Foreskin keratinocyte (primary cell): ENCODE measurements at places on chromosomes 13 and 19.

DNA sequence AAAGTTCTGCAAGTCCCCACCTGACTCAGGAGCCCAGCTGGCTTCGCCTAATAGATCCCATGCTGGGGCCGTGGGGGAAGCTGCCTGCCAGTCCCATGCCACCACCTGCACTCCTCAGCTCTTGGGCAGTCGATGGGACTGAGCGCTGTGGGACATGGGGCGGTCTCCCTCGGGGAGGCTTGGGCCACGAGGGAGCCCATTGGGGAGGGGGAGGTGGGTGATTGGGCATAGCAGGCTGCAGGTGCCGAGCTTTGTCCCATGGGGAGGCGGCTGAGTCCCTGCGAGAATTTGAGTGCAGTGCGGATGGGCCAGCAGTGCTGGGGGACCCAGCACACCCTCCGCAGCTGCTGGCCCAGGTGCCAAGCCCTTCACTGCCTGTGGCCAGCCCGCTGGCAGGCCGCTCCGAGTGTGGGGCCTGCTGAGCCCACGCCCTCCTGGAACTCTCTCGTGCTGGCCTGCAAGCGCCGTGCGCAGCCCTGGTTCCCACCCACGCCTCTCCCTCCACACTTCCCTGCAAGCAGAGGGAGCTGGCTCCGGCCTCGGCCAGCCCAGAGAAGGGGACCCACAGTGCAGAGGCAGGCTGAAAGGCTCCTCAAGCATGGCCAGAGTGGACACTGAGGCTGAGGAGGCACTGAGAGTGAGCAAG, 467.3 kb downstream of the IRS2 start:
- no peak for DNase-seq

GRCh38 chr19:35908973-35909683, 1.0 kb upstream of the TYROBP start:
- DNase-seq: no peak

DNA sequence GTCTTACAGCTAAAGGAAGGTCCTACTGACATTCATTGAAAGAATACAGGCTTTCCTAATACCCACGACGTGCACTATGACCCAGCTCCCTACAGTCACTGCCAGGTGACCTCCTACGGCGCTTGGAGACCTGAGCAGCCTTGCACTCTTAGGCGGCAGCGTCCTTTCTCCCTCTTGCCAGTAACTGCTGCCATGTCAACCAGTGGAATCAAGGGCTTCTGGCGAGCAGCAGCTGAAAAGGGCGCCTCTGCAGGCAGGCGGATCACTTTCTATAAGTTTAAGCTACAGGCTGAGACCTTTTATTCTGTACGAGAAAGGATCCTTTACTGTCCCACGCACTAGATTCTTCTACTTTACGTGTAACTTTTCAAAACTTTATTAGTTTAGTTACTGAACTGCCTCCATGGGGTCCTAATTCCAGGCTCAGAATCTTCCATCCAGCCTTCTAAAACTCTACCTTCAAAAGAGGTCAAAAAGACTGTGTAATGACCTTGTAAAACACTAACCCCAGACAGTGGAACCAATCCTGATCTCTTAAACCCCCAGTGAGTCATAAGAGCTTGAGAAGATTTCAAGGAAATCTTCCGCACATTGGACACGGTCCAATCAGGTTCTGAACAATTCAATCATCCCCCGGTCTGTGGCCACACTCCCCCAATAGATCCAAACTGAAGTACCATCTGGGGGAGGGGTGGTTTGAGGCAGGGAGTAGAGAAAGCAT, 1.9 kb downstream of the KCTD12 start:
- no peak for DNase-seq

DNA sequence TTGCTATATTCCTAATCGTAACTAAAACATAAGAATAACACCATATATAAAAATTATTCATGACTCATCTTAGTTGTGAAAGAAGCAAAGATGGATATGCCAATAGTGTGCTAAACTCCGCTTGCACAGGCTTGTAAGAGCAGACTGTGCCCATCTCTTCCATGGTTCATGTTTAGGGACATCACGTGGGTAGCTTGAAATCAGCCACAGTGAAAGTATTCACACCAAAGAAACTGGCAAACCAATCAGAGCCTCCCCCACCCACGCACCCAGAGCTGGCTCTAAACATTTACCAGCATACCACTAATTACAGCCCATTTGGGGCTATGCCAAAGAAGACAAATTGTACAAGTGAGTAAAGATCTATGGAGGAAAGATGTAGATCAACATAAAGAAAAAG, 147.5 kb downstream of the DIAPH3 start:
- DNase-seq: peak; percentile 67

DNA sequence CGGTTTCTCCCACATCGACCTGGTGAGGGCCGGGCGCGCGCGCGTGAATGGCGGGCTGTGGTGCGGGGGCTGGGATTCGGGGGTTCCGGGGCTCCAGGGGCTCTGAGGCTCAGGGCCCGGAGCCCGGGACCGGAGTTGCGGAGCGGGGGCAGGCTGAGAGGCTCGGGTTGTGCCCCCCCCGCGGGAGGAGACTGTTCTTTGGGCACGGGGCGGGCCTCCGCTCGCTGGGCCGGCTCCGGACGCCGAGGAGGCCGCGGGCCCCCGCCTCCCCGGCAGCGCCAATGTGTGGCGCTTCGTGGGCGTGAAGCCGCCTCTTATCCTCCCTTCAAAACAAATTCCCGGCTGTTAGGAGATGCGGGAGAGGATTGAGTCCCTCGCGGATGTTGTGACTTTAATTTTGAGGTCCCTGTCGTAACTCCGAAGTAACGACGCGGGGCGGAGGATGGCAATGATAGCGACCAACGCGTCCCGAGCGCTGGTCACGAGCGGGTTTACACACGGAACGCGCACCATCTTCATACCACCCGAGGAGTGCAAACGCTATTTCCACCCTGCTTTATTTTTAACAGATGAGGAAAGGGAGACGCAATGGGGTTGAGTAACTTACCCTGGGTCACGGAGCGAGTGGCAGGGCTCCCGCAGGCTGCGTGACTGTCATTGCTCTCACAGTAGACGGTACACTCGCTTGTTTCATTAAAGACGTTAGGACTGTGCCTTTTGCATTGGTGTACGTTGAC, 536 bp downstream of the UBA2 start:
- peak; percentile 25 for DNase-seq

DNA sequence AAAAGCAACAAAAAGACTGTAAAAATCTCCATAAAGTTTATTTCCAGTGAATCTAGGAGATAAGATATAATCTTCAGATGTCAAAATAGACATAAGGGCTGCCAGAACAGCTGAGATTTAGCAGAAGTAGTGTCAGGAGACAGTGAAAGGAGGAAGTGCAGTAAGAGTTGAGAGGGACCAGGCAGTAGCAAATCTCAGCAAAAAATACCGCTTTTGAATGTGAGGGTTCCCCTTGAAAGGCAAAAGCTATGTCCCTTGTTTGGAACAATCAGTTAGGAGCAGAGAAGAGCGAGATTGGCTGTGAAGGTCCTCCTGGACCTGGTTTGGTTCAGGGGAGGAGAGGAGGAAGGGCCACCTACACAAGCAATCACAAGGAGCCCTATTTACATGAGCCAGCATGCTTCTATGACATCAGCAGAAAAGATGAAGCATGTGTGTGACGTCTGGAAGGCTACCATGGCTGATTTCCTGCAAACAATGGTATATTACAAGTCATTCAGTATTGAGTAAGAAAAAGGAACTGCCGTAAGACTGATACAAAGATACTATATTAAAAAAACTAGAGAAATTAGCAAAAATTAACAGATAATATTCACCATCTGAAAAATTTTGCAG, 98.9 kb upstream of the SIAH3 start:
- DNase-seq: no peak

- DNase-seq: no peak
These were observed 3.0 kb downstream of the ANGPTL4 start for GRCh38 chr19:8366961-8367326.

DNA sequence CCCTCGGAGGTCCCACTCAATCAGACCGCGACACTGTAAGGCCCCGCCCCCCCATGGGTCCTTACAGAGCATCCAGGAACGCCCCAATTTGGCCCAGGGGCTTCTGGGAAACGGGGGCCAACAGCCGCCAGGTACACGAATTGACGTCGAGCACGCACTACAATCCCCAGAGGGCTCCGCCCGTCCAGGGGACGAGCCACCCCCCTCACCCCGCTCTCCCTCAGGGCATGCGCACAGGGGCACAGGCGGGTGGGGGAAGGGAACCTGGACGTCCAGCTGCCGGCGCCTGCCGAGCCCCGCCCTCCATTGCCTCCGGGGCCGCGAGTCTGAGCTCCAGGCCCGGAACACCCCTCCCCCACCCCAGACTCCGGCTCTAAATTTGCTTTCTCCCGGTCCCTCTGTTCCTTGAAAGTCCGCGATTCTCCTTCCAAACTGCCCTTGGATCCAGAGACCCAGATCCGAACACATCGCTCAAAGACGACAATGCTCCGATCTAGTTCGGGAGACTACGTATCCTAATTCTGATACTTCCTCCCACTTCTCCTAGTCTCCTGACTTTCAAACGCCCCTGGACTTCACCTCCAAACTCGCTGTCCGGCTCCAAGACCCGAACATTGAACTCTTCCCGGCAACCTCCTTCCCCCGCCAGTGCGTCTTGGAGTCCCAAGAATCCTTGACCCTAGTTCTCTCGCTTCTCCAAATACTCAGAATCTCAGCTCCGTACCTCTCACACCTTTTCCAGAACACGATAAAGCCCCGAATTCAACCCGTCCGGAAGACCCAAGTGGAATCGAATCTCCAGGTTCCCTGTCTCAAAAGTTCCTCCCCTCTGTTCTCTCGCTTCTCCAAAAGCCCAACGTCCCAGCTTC, 770 bp downstream of the SERTAD3 start:
- peak; percentile 98 for DNase-seq

DNA sequence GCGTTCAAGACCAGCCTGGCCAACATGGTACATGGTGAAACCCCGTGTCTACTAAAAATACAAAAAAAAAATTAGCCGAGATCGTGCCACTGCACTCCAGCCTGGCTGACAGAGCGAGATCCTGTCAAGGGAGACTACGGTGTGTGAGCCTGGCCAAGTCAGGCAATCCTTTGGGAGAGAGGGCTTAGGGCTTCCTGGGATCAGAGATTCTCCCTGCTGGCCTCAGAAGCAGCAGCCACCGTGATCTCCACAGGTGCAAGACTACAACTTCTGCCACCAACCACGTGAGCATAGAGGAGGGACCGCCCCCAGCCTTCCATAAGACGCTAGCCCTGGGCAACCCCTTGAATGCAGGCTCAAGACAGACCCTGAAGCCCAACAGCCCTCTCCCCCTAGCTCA, 7.6 kb downstream of the MFSD12 start:
- DNase-seq: no peak

DNA sequence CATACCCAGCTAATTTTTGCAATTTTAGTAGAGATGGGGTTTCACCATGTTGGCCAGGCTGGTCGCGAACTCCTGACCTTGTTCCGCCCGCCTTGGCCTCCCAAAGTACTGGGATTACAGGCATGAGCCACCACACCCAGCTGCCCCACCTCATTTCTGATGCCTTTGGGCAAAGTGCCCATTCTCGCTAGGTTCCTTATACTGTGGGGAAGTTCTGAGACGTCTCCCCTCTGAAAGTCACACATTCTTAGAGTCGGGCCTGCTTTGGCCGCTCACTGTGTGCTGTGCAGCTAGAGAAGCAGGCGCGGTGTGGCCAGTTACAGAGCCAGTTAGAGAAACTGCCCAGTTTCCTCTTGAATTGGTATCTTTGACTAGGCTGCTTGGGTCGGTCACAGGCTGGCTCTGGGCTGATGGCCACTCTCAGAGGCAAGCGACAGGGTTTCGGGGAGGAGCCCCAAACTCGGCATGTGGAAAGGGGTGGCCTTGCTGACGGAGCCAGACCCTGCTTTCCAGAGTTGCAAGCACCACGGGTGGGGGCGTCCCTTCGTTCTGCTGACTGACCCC, 18.0 kb downstream of the PRAM1 start:
- no peak for DNase-seq

DNA sequence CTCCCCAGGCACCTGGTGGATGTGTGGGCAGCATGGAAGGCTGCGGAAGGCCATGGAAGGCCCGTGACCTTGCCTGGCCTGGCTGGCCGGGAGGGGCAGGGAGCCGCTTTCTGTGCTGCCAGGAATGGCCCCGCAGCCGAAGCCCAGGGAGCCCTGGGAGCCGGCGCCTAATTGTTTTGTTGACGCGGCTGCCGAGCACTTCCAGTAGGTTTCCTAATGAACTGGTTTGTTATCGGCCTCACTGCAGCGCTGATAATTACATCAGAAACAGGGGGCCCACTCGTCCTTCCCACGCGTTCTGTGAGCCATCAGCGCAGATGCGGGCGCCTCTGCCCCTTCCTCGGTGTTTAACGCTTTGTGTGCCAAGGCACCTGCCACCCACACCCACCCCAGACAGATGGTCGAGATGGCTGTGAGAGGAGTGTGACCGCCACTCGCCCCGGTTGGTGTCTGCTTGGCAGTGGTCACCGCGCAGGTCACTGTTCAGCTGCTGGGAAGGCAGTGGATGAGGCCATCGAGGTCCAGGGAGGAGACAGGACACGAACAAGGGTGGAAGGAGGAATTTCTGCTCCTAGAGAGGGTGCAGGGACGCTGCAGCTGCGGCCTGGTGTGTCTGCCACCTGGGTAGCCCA, 124.5 kb downstream of the KDM4B start:
- no peak for DNase-seq

- no peak for DNase-seq
These were observed 386 bp downstream of the GIPR start for GRCh38 chr19:45668342-45668871.

- DNase-seq: no peak
These were observed 16.1 kb downstream of the CEACAM21 start for GRCh38 chr19:41591951-41592562.

DNA sequence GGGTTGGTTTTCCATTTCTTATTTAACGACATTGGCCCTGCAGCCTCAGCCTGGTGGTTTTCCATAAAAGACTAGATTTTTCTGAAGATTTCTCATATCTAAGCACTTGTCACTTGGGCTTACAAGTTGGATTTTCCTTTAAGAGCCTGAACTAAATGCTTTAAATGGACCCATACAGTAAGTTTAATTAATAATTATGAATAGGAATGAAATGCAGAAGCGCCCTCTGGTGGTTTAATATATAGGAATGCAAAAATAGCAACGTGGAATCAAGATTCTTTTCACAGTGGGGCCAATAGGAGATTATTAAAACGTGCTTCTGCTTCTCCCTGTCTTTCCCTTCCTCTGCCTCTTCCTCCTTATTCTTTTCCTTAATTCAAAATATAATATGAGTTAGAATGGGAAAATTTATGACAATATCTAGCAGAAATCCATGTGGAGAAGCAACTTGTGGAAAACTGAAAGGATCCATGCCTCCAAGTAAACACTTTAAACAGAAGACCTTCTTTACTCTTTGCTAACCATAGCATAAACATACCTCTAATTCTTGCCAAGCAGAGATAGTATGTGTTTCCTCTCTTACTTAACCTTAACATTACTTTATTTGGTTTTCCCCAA, 324.0 kb downstream of the GPC5 start:
- DNase-seq: no peak
